ENCODE measurements at places on chromosomes 4 and X.

DNA sequence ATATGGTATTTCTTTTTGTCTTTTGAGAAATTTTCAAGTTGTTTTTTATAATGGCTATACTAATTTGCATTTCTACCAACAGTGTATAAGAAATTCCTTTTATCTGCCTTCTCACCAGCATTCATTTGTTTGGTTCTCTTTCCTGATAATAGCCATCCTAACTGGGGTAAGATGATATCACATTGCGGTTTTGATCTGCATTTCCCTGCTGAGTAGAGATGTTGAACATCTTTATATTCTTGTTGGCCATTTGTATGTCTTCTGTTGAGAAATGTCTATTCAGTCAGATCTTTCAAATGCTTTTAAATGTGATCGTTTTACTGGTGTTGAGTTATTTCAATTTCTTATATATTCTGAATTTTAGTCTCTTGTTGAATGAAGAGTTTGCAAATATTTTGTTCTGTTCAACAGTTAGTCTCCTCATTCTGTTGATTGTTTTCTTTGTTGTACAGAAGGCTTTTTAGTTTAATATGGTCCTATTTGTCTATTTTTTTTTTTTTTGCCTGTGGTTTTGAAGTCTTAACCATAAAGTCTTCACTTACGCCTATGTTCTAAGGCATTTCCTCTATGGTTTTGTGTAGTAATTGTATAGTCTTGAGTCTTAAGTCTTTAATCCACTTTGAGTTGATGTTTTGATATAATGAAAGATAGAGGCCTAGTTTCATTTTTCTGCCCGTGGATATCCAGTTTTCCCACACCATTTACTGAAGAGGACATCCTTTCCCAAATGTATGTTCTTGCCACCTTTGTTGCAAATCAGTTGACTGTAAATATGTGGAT, 1566.9 kb downstream of the STIM2 start:
- DNase-seq, result no peak

DNA sequence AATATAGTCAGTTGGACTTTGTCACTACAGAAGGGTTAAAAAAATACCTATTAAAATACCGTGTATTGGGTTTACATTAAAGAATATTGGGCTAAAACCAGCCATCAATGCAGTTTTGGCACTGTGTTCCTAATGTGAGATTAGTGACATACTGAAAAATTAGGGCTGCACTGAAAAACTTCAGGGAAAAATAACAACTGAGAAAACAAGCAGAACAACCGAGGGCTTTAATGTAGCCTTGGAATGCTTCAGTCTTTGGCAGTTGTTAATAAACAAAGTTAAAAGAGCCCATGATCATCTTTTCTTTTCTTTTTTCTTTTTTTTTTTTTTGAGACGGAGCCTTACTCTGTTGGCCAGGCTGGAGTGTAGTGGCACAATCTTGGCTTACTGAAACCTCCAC, 12.4 kb downstream of the STAG2 start:
- no peak for DNase-seq

DNA sequence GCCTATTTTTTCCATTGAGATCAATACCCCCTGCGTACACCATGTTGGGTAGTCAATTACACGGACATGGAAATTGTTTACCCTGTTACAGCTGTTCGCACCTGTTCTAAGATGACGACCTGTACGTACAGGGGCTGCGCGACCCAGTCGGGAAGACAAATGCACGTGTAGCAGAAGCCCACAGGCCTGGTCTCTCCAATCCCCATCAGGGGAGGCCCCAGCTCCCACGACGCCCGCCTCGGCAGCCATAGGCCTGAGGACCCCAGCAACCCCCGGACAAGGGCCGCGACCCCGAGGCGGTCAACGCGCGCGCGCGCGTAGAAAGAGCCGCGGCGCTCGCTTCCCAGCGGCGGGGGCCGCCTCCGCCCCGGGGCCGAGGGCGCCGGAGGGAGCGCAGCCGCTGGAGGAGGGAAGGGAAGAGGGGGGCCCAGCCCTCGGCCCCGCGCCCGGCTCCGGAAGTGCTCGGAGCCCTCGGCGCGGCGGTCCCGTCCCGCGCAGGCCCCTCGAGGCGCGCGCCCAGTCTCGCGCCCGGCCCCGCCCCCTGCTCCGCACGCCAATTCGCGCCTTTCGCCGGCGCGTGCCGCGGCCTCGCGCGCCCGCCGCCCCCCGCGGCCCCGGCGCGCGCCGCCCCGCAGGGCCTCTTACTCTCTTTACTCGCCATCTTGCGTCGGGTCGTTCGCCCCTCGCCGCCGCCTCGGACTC, 618 bp downstream of the RBBP7 start:
- DNase-seq, result peak; percentile 52

DNA sequence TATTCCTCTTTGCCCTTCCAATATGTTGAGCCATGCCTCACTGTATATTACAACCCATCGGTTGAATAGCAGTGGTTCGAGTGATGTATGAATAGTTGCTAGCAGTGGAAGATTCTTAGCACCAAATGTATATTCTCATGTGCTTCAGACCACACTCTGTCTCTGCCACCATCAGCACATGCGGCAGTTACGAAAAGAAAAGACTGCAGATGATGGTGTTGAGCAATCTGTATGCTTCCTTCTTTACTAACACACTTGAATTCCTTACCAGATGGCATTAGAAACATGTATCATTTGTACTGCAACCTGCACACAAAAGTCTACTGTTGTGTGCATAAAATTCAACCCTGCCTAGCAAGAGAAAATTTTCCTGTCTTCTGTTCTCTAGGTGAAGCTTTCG, 214.6 kb downstream of the ENOX2 start:
- no peak for DNase-seq

DNA sequence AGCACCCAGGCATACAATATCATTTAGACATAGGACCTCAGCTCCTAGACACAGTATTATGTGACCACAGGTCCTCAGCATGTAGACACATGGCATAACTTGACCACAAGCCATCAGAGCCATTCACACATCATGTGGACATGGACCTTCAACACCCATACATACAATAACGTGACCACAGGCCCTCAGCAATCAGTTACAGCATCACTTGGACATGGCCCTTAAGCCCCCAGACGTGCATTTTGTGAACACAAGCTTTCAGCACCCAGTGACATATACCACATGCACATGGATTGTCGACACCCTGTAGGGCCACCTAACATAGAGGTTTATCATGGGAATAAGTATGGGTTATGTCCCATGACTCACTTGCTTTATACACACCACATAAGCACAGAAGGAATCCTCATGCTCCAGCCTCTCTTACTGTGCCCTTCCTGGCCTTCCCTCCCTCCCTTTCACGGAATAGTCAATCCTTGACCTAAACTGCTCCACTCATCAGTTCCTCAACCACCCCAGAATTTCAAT, 1.9 kb downstream of the TSPYL2 start:
- DNase-seq, result no peak

GRCh38 chr4:184715526-184715925, 18.4 kb downstream of the CENPU start:
- DNase-seq, result no peak

Measured in activated gamma-delta T cell (primary cell).